Tibial nerve (tissue), 4 donors: ENCODE measurements at places on chromosomes 3 and 15. TPM values are rescaled to one million over a fixed set of nuclear protein-coding genes. Genes with fewer than 3 reads are reported as not detected.

Gene PLA2G4F
- total RNA-seq, result not detected

Gene CCDC39
- not detected for total RNA-seq

Gene FES
- 183 TPM for total RNA-seq

Gene CSPG5
- total RNA-seq, result under 0.01 TPM

Gene TPRG1
- total RNA-seq, result 11.7 TPM

Gene CFAP100
- total RNA-seq, result not detected

Gene MCTP2
- 18.3 TPM for total RNA-seq

Gene TMCO5A
- total RNA-seq, result not detected
